Cortex of kidney (tissue), 1 donor: ENCODE measurements at places on chromosomes 5 and 9.

DNA sequence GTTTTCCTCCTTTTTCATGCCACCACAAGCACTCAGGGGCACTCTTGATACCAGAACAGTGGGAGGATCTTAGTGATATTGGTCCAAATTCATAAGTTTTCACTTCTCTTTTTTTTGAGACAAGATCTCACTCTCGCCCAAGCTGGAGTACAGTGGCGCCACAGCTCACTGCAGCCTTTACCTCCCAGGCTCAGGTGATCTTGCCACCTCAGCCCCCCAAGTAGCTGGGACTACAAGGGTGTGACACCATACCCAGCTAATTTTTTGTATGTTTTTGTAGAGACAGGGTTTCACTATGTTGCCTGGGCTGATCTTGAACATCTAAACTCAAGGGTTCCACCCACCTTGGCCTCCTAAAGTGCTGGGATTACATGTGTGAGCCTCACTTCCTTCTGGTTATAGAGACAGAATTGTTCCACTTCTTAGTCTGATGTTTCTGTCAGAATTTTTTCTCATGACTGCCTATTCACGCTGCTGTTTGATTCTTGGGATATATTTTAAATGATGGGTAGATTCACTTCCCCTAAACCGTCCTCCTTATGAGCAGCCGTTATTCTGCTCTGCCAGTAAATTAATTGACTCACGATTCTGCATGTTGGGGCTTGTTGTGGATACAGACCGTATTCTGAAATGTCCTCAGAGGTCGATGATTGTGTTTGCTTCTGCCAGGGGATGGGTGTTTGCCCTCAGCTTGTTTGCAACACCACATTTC lies 30.8 kb downstream of the MTAP start:
- DNase-seq = no peak

DNA sequence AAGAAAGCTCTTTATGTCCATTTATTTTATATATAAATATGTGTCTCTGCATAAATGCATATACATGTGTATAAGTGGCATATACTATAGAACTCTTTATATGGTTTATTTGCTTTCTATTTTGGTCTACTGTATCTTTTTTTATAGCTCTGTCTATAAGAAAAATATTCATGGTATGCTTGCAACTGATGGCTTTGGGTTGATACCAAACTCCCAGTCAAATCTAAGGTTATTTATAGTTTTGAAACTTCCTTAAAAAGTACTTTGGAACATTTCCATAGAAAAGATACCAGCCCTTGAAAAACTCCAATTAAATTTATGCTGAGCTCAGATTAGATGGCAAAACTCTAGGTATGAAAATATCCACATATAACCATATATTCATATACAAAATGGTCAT lies 120.0 kb upstream of the KLF9 start:
- no peak for DNase-seq

DNA sequence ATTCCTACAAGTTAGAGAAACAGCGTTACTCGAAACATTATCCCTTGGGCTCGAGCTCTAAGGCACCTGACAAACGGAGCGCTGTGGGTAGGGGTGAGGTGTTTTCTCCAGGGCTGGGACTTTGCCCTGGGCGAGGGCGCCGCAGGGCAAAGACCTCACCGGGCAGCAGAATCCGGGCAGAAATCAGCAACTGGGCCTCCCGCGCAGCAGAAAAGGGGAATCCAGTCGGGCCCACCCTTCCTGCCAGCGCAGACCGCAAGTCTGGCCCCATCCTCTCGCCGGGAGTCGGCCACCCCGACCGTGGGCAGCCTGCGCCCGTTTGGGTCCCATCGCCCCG lies 430 bp upstream of the MSH3 start:
- no peak for DNase-seq

DNA sequence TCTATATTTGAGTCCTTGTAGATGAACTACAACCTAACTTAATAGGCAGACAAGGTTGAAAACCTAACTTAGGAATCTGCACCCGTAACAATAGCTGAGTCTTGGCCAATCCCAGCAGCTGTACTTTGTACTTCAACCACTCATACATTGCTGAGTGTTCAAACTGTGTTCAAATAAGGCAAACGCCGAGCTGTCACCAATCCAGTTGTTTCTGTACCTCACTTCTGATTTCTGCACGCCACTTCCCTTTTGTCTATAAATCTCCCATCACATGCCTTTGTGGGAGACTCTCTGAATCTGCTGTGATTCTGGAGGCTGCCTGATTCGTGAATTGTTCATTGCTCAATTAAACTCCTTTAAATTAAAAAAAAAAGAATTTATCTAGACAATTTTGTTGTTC lies 167.8 kb upstream of the TUT7 start:
- no peak for DNase-seq

DNA sequence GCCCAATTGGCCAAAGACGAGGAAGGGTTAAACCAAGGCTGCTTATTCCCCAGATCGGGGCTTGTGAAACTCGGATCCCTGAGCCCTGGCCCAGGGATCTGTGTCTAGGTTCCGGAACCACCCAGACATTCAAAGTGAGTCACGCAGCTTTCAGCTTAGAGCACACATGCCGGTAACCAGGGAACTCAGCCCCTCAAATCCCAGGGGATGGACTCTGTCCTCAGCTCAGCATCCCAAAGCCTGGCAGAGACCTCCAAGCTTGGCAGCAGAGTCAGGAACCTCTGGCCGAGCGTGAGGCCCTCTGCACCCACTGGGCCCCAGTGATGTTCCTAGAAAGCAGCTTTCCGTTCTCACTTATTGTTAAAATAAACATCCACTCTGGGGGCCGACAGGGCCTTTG lies 5.1 kb downstream of the PNPLA7 start:
- DNase-seq = no peak

GRCh38 chr5:10859393-10860195 lies 98.6 kb upstream of the DAP start:
- DNase-seq = no peak

DNA sequence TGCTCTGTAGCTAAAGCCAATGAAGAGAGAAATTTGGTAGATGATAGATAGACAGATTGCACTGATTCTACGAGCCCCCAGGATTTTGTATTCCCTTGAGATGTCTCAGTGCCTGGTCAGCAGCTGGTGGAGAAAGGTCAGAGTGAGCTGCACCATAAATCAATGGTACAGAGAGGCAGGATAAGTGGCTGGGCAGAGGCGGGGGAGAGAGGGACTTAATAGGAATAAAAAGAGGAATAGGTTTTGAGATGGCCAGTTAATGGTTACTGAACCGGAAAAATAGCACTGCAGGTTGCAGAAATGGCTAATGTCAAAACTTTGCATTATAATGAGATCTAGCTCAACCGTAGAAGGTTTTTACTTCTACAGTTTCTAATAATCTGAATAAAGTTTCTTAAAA lies 47.9 kb upstream of the SLC12A2 start:
- DNase-seq = no peak

DNA sequence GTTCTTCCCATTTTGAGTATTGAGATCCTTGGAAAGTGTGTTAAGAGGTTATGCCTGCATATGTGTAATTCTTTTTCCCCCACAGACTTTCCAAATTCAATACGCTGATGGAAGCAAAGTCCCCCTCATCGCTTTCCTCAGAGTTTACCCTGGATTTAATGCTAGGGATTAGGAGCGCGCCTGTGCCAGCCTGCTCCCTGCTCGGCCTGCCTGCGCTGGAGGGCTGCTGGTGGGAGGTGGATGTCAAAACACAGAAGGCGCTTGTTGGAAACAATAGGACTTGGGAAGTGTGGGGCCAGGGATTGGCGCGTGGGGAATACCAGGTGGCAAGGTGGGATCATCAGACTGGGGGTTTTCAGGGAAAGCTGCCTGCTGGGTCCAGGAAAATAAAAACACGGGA lies 39.8 kb upstream of the PTCH1 start:
- no peak for DNase-seq
